ENCODE measurements at places on chromosomes 1 and 21.
A peak's percentile ranks its signal among the peaks of the same experiment; 100 is the strongest.

DNA sequence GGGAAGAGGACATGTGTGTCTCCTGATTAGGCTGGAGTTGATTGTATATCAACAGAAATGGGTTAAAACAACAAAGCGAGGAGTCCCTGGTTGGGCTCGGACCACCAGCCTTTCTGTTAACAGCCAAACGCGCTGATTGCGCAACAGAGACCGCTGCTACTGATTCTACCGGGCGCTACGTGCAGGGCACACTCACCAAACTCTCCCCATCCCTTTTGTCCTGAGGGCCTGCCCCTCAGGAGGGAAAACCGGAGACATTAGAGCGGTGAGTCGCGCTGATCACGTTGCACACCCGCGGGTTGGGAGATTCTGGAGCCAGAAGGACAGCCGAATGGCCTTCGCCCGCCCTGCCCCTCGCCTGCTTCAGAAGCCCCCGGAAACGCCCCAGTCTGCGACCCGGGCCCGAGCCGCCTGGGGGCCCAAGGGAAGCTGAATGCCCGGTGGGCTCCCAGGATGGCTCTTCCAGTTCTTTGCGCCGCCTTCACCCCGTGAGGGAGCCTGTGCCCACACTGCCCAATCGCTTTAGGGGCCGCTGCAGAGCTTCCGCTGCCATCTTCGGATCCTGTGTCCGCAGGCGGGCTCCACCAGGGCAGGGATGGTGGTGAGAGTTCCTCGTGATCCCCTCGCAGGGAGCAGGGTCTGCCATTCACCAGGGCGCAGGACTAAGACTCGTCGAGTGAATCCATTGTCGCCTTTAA lies 165.4 kb upstream of the NBPF11 start:
- no peak for DNase-seq

DNA sequence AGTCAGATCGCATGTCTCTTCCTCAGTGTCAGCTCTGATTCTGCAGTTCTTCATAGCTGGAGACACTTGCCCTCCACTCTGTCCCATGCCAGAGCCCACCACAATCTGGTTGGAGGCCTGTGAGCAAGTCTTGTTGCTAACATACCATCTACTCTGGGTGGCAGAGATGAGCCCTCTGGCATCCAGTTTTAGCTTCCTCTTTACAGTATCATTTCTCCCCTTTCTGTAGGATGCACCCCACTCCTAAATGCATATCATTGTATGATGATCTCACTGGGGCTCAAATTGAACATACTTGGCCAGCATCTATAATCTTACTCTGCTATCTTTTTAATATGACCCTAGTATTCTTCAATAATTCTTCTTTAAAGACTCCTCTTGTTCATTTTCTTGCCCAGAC lies 16.9 kb downstream of the PCNX2 start:
- DNase-seq = no peak

DNA sequence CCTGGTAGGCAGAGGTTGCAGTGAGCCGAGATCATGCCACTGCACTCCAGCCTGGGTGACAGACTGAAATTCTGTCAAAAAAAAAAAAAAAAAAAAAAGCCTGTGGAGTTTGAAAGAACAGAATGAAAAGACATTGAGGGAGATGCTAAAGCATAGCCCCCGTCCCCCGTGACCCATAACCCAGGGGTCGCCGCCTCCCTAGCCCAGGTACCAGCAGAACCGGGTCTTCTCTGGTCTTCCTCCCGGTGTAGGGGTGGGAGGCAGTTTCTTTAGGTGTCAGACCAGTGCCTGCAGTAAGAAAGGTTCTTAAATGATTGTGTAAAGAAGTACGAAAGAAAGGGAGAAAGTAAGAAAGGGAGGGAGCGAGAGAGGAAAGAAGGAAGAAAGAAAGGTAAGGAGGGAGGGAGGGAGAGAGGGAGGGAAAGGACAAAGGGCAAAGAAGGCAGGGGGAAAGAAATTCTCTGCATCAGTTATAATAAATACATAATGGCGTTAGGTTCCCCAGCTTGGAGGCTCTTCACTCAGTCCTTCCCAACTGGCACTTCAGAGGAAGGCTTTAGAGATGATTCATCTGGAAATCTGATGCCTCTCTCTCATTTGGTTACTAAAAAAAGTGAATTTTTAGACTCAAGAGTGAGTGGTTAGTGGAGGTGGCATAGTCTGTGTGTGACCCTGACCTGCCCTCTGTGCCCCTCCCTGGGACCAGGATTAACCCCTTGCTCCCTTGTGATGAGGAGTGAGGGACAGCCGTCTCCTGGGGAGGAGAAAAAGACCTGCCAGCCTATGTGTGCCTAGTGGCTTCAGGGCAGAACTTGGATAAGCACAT lies 1.1 kb downstream of the IL24 start:
- peak; percentile 71 for DNase-seq

- DNase-seq = no peak
Observed at GRCh38 chr1:42924851-42925760, 33.6 kb downstream of the SLC2A1 start.

GRCh38 chr1:61980561-61980960 lies 214.1 kb upstream of the L1TD1 start:
- peak; percentile 36 for DNase-seq

- DNase-seq = no peak
Observed at GRCh38 chr1:44025816-44026215, 5.4 kb downstream of the SLC6A9 start.

DNA sequence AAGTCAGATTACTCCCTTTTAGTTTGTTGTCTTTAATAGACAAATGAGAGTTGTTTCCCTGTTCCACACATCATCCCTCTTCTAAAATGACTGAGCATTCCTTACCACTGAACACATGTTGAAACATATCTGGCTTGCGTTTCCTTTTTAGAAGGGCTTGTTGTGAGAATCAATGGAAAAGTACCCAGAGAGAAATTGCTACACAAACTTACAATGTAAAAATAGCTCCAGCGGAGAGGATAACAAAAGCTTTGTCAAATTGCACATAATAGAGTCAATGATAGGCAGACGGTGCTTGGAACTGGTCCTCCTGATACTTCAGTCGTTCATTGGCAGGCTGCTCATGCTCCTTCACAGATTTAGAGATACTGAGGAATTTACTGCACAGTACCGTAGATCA lies 123.9 kb downstream of the CYYR1 start:
- peak; percentile 75 for DNase-seq

GRCh38 chr1:79617777-79618176 lies 611.2 kb upstream of the ADGRL4 start:
- peak; percentile 6 for DNase-seq

- peak; percentile 73 for DNase-seq
Observed at GRCh38 chr1:219463636-219464035, 149.3 kb downstream of the ZC3H11B start.

GRCh38 chr1:94926915-94927404 lies at the start of gene CNN3:
Gene CNN3 (minus strand): TSS chr1:94927110. CDS start chr1:94926894, 216 bp downstream.
- DNase-seq = peak; percentile 86

Measured in fibroblast of mammary gland (primary cell).